HTR-8/SVneo (cell line): ENCODE measurements at places on chromosomes 7 and 10.

GRCh38 chr10:130141460-130141859 lies 5.3 kb downstream of the GLRX3 start:
- no peak for DNase-seq

DNA sequence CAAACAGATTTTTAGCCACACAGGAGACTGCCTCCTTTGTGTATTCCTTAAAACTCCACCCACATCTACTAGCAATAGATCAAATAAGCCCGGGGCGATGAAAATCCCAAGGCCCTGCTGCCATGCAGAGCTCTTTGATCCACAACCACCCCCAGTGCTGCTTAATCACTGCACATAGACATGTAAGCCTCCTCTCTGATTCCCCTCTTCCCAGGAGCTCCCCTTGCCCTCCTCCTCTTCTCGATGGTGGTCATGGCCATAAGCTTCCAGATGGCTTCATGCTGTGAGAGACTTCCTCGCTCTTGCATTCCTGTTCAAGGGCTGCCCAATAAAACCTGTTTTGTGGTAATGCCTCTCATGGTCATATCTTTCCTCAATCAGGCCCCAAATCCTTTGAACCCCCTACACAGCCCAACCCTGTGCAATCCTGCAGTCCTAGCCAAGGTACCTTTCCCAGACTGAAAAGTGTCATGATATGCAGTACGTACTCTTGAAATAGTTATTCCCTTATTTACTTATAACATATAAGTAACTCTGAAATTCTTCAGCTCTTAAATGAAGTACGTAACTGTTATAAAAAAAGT lies 158.5 kb downstream of the CACNA2D1 start:
- no peak for DNase-seq

DNA sequence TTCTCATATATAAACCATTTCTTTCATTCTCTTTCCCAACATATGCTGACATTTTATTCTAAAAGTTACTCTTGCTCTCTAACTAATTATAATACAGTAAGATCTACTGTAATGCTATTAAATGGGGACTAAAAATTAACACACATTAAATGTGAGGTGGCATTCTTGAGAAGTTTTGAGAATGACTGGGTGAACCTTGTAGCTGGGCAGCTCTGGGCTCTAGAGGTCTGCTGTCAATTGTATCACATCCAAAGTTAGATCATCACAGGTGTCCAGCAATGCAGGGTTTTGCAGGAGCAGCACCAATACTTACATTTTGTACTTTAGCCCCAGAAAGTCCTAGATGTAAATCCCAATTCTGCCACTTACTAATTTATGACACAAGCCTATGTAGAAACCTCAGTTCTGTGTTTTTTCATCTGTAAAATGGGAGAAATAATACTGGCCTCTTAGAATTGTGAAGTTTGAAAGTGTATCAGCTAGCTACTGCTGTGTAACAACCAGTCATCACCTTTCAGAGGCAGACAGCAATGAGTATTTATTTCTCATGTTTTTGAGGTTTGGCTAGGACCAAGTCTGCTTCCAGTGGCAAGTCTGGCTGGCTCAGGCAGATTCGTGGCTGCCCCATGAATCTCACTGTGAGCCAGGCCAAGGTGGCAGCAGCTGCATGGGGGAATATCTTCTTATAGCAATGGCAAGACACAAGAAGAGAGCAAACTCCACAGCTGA lies 79.6 kb upstream of the EMX2 start:
- DNase-seq, result no peak

- no peak for DNase-seq
These were observed 142.6 kb downstream of the RNLS start for GRCh38 chr10:88440541-88440940.

GRCh38 chr10:72930276-72930675 lies 24.3 kb downstream of the PLA2G12B start:
- no peak for DNase-seq

DNA sequence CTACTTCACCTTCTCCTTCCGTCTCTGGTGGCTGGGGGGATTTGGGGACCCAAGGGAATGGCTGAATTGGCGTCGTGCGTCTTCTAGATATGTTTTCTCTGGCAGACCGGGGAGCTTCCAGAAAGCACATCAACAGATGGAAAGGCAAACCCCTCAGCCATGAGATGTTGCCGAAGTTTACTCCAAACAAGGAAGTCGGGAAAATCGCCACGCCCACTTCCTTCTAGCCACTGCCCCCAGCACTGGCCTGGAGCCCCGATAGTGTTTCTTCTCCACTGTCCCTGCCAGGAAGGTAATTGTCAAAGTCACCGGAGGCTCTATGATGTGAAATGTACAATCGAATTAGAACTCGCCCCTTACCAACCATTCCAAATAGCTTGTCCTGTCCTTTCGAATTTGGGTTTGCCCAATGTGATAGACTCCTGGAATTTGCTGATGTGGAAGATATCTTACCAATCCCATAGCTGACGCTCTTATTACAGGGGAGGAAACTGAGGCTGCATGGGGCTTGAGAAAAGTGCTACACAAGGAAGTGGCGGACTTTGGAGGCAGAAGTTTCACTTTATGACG lies 191.0 kb downstream of the LSM5 start:
- peak; percentile 15 for DNase-seq

DNA sequence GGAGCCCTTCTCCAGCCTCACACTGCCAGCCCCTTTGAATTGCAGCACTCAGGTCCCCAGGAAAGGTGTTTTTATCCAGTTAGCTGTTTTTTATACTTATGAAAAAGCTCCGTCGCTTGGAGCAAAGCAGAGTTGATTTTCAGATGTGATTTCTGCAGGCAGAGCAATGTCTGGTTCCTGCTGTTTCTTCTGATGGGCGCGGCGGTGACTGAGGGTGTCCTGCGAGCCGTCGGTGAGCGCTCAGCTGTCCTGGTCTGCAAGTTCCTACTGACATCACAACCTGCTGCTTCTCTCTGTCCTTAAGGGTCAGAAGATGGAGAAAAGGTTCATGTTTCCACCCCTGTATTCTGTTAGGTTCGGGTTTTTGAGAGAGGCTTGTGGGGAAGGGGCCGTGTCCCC lies 109.6 kb upstream of the FAM20C start:
- no peak for DNase-seq
